Omental fat pad (tissue), 4 donors: ENCODE measurements at places on chromosomes 2 and 18. TPM values are rescaled to one million over a fixed set of nuclear protein-coding genes. Genes with fewer than 3 reads are reported as not detected.

GRCh38 chr2:237337586-237337985, 76.4 kb downstream of the COL6A3 start:
- DNase-seq: no peak

GRCh38 chr18:58998401-58999203, 133.9 kb downstream of the ZNF532 start:
- DNase-seq: no peak

DNA sequence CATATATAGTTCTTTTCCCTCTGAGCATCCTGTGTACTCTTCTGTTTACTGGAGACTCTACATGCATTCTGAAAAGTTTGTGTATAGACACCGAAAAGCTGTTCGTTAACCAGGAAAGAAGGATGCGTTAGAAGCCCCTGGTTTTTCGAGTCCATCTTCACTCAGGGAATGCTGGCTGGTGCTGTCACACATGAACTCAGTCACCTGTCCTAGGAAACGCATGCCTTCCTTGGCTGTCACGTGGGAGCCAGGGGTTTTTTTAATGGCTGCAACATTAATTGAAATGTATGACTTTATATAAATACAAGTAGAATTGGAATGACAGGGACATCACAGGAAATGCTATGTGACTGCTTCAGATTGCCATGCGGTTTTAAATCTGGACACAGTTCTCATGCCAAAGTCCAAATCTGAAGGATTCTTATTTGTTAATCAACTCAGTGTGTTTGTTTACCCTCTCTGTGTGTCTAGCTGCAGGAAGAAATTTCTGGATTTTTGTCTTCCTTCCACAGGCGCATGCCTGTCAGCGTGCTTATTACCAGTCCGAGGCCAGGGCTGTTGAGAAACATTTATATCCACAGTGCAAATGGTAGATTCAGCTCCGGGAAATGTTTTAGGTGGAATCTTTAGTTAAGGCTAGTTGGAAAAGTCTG, 2.6 kb downstream of the RAMP1 start:
- DNase-seq: no peak

DNA sequence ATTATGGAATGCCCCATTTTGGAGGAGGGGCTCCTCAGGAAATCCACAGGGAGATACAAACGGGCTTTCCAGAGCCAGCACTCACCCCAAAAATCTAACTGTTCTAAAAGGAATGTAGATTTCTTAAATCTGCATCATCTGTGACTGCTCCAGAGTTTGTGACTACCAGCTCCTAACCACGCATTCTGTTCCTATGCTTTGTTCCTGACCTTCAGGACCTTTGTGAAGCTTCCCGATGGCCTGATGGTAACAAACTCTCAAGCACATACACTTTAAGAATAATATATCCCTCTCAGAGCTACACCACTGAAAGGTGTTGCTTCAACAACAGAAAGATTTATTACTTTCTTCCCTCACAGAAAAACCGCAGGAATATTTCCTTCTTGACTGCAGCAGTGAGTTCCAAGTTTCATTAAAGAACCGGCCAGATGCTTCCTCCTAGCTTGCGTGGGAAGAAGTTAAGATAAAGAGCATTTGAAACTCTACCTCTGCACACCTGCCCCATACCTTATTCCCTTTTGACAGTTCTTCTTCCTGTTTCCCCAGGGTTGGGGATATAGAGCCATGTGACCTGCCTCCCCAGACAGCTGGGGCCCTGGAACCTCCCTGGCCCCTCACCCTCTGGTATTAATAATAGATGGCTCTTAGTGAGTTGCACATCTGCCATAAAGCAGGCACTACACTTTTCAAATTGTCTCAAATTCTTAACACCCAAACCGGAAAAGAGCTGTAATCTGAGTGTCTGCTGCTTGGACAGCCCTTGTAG, 40.2 kb upstream of the EML4 start:
- DNase-seq: no peak

- DNase-seq: no peak
These were observed 11.0 kb downstream of the FBLN7 start for GRCh38 chr2:112149194-112149593.

Gene IL36G
- not detected for total RNA-seq
